Stimulated activated CD4-positive, alpha-beta T cell treated with anti-CD3 and anti-CD28 coated beads, Interleukin-15, amount 100 ng/mL, for 1 hour (primary cell): ENCODE measurements at places on chromosomes 11 and 22.

DNA sequence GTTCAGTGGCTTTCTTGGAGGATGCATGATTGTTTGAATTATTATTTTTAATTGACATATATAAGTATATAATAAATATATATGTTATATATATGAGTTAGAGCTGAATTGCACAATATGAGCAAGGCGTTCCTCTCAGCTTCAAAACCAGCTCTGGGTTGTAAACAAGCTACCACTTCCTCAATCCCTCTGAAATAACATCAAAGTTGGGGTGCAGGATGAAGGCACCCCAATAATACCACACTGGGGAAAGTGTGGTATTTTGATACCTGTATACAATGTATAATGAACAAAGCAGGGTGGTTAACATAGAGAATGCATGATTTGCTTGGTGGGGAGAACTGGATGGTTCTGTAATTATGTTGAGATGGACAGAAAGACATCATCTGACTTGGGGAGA, 1.7 kb upstream of the SORL1 start:
- no peak for DNase-seq

DNA sequence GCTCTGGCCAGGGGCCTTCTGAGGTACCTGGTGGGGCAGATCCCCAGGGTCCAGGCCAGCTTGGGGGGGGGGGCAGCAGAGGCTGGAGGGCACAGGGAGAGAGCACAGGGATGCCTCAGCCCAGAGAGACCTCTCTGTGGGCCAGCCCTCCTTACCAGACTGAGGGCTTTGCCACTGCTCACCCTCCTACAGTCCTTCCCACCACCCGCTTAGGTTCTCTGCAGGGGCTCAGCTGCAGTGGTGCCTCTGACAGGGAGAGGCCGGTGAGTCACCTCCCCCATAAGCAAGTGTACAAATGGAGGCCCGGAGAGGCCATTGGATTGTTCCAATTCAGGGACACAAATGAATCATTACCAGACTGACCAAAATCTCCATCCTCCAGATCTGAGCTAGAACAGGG, 68.1 kb upstream of the LMO1 start:
- DNase-seq, result no peak

DNA sequence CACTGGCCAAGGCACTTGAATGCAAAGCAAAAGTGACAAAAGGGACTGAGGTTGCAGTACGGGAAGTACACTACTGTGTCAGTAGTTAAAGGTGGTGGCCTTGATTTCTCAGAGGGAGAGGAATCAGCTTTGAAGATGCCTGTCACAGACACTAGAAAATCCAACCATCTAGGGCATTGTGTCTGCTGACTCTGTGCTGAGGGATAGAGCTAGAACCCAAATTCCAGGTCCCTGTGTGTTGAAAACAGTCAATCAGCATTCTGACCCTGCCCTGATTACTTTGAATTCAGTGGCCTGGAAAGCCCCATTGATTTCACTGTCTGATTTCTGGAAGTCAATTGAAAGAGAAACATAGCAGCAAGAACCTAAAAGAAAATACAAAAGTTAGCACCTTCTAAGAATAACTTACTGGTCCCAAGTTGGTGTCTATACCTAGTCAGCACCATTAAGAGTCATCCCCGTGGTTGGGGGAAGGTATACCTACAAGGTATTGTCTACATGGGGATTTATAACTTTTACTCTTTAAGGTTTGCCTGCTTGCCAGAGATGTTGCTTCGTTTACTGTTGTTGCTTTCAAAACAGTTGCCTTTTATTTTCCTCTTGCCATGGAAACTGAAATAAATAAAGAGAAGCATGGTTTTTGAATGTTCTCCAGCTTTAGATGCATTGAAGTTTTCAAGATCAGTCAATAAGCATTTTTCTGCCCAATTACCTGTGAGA, 97.3 kb downstream of the PDHX start:
- DNase-seq, result no peak

DNA sequence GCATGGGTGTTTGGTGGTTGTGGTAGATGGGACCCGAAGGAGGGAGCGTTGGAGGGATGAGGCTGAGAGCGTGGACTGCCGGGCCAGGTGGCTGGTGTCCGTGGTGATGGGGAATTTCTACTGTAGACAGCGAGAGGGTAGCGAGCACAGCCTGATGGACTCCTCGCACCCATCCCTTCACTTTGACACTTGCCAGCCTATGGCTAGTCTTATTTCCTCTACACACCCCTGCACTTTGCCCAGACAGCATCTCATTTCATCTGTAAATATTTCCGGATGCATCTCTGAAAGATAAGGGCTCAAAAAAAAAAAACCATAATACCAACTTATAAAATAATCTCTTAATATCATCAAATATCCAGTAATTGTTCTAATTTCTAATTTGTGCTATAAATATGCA, 5.8 kb downstream of the OMP start:
- no peak for DNase-seq

DNA sequence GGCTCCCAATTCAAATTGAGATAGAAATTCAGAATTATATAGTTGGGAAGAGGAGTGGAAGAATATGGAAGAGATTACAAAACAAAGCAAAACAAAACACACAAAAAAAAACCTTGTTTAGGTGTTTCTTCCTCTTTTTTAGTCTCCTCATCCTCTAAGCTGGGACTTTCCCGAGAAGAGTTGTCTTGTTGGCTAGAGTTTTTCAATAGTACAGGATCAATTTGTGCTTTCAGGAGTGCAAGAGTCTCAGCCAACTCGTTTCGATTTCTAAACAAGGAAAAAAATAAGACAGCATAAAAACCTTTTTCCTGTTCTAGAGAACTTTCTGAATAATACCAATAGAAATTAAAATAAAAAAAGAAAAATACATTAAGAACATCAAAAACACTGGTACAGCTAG, 87.8 kb upstream of the CLNS1A start:
- DNase-seq, result no peak

- DNase-seq, result no peak
Measured at GRCh38 chr11:125218336-125218735, 53.8 kb downstream of the PKNOX2 start.

DNA sequence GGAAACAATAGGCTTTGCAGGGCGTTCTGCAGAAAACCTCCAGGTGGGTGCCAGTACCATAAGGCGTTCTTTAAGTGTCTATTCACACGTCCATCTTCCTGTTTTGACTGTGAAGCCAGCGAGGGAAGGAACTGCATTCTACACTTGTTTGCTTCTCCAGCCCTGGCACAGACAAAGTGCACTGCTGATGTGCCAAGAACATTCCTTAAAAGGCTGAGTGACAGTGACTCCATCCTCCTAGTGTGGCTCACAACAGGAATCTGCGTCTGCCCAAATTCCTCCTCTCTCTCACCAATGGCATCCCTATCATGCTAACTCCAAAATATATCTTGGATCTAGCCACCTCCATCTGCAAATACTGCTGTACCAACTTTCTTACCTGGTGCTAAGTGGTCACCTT, 407.4 kb upstream of the SYN3 start:
- no peak for DNase-seq

DNA sequence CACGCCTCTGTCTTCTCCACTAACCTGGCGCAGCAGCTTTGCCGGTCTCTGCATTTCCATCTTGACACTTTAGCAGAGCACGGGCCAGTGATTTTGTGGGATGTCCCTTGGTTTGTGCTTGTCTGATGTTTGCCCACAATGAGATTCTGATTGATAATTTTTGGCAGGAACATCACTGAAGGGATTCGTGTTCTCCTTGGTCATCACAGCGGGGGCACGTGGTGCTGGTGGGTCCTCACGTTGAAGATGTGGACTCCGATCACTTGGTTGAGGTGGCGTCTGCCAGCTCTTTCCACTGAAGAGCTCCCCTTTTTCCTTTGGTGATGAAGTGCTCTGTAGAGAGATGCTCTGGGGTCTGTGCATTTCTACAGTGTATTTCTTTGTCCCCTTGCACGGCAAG, 37.2 kb downstream of the TBC1D22A start:
- DNase-seq, result no peak

DNA sequence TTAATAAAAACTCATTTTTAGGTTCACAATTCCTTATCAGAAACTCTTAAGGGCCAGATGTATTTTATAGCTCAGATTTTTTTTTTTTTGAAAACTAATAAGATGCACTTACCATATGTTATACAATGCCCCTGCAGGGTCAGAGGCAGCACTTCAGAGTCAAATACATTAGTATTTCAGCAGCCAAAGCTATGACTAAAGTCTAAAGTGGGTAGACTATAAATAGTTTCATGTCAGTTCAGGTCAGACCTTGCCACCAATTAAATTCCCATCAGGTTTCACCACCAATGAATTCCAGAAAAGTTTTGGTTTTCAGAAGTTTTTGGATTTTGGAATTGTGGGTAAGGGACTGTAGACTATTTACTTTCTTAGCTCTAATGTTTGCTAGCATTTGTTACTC, 75.9 kb downstream of the FAM83F start:
- DNase-seq, result no peak

DNA sequence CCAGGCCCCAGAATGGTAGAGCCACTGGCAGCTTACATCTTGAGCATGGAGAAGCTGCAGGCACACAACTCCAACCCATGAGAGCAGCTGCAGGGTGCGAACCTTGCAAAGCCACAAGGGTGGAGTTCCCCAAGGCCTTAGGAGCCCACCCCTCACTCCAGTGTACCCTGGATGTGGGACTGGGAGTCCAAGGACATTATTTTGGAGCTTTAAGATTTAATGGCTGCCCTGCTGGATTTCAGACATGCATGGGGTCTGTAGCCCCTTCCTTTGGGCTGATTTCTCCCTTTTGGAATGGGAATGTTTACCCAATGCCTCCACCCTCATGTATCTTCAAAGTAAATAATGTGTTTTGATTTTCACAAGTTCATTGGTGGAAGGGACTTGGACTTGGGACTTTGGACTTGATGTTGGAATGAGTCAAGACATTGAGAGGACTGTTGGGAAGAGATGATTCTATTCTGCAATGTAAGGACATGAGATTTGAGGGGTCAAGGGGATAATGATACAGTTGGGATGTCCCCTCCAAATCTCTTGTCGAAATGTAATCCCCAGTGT, 1.1 kb upstream of the KRTAP5-7 start:
- DNase-seq, result no peak

DNA sequence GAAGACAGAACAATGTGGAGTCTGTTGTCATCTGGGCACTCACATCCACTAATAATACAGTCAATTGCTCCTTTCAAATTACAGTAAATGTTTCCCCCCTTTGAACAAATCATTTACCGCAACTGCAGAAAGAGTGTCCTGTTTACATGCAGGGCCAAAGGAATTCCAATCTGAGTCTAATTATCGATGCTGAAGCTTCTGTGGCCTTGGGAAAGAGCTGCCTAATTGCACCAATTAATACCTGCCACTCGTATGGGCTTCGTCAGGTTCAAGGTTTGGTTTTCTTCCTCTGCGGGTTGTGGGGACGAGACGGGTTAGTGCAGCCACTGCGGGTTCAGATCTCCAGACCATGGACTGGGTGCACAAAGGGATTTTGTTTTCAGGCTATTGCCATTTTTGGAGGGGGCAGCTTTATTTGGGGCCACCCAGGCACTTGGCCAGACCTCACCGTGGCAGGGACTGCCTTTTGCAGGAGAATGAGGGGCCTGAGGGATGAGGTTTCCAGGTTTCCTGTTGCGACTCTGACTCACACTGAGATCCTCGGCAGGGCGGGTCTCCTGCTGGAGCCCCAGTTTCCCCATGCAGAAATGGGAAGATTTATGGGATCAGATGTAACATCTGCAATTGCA, 147.6 kb downstream of the MIAT start:
- no peak for DNase-seq

GRCh38 chr11:32333320-32333991, 101.9 kb downstream of the WT1 start:
- DNase-seq, result no peak

DNA sequence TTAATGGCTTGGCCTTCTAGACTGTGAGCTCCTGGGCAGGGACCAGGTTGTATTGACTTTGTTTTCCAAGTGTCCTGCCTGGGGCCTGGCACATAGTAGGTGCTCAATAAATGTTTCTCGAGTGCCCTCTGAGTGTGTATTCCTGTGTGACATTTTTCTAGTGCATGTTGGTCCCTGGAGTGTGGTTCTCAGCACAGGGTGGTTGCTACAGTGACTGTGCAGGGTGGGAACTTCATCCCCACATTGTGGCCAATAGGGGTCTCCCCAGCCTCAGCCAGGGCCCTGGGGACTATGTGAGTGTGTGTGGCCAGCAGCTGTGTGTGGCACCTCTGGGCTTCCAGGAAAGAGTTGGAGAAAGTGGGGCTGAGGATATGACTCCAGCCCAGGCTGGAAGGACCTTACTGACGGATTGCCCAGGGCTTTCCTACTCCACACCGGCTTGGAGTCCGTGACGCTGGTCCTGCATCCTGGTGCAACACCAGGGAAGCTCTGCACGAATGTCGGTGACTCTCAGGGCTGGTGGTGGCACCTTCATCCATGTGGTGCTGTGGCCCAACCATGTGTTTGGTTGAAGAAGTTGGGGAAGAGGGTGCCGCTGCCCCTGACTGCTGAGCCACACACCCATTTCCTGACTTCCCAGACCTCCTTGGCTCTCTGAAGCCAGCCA, 9.0 kb upstream of the MARK2 start:
- no peak for DNase-seq

- DNase-seq, result no peak
Measured at GRCh38 chr11:124897674-124898262, at the start of gene ROBO4. Gene ROBO4 (minus strand): TSS chr11:124897865. CDS start chr11:124897795, 70 bp downstream.

- DNase-seq, result no peak
Measured at GRCh38 chr11:36271794-36272407, 17.3 kb downstream of the COMMD9 start.

DNA sequence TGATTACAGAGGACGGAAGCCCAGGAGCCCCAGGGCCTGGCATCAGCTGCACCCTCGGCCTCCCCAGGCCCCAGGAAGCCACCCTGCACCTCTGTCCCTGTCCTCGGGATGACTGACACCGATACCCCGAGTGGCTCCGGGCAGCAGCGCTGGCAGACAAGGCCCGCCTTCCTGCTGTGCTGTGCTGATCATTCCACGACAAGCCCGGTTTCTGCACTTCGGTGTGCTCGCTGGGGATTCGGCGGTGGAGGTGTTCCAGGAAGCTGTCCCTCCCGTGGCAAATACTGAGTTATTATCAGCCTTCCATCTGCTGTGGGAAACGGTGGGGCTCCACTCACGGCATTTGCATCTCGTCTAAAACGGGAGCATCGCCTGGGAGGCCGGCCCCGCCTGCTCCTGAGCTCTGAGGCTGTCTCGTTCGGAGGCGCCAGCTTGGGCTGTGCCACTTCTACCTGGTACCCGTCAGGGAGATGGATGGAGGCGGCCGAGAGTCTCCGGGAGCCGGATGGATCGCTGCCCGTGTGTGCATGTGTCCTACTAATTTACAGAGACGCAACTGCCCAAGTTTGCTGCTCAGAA, 506.1 kb downstream of the BRD1 start:
- no peak for DNase-seq

- no peak for DNase-seq
Measured at GRCh38 chr11:78878631-78879030, 304.0 kb upstream of the NARS2 start.

DNA sequence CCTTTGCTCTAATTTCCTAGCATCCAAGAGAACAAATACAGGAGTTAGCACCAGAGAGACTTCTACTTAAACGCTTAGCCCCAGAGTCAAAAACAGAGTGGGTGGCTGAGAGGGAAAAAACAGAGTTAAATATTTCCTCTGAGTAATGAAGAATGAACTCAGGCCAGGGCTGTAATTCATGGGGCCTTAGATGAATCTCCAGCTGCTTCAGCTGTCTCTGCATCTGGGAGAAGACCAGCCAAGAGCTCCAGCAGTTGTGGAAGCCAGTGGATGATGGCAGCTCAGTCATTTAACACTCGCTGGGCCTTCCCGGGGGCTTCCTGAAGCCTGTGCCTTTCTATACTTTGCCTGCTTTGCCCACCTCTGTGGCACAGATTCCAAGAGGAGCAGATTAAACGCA, 5.7 kb upstream of the ADAMTS15 start:
- no peak for DNase-seq
